ENCODE measurements at places on chromosomes 6 and 20.

GRCh38 chr6:99522531-99522930 is 7.3 kb upstream of the USP45 start:
- peak; percentile 23 for DNase-seq

DNA sequence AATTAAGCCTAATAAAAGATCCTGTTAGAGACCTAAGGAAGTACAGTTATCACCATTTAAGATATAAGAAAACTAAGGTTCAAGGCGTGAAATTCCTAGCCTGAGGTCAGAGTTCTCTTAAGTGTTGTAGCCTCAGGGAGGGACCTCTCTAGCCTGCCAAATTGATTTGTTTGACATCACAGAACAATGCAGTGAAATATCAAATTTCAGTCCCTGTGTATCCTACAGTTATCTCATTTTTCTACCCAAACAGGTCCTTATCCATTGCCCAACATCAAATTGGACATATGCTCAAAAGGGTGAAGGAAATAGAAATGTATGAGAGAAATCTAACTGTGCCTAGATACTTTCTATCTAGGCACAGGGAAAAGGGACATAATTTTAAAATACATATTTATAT is 63.0 kb downstream of the NCOA7 start:
- no peak for DNase-seq

DNA sequence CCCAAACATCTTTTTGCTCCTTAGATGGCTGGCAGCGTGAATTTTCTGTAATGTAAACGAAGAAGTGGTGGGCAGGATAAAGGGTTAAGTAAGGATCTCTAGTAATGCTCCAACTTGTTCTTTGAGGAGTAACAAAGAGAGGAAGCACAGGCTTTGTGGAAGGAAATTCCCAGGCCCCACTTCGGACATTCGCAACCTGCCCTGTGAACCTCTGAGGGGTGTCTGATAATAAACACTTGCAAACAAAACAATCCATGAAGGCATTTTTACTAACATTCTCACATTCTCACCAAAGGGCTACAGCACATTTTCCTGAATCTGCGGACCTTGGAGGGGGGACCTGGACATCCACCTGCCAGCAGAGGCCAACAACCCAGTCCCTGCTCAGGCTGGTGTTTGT is 25.8 kb upstream of the ADGRF5 start:
- no peak for DNase-seq

DNA sequence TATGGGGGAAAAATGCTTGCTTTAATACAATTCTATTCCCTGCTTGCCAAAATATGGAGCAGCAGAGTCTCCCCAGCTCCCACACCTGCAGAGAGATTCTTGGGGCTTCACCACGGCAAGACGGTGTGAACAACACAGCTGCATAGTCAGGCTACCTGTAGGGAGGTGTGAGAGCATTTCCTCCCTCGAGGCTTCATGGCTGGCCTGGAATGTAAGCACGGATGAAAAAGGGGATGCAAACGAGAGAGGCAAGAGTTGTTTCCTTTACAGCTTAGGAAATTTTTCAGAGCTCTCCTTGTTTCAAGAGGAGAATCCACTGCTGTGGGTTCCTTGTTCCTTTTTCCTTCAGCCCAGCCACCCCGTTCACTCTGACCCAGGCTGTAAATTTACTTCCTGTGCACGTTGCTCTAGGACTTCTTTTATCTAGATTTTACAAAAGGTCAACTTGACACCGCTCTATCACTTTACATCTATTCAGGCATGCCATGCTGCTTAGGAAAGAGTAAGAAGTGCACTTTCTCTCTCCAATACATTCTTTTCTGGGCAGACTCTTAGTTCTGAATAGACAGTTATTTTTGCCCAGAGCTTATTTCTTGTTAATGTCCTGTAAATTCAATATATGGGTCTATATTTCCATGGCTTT is 197.1 kb downstream of the KHDC1L start:
- no peak for DNase-seq

DNA sequence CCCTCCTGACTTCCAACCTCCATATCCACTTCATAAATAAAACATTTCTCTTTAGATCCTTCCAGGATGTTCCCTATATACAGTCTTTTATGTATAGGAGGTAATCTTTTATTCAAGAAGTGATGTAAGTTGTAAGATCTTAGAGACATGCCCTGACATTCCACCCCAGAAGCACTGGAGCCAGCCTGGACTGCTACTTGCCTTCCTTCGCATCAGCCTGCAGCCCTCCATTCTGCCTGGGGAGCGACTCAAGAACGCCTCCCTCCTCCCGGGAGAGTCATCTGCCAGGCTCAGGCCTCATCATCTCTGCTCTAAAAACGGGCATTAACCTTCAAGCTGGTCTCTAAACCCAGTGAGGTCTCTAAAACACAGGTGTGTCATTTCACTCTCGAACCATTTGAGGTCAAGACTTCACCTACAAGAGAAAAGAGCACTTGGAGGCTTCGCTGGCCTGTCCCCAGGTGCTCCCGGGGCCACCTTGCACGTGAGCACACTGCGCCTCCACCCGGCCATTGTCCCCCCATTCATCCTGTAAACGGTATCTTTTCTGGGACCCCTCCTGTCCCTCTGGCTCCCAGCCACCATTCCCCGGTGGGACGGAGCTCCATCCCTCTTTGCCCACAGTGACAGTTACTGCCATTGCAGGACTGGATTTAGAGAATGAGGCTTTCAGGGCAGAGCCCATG is 107.5 kb upstream of the PDE10A start:
- no peak for DNase-seq

GRCh38 chr6:26103141-26103769 is 16.0 kb downstream of the HFE start:
- peak; percentile 91 for DNase-seq

GRCh38 chr6:126118058-126118755 is 131.9 kb downstream of the TRMT11 start:
- no peak for DNase-seq

- DNase-seq: no peak
Observed at GRCh38 chr6:5994999-5995657, 11.6 kb downstream of the NRN1 start.

- no peak for DNase-seq
Observed at GRCh38 chr6:138818496-138819194, 22.8 kb downstream of the ECT2L start.

DNA sequence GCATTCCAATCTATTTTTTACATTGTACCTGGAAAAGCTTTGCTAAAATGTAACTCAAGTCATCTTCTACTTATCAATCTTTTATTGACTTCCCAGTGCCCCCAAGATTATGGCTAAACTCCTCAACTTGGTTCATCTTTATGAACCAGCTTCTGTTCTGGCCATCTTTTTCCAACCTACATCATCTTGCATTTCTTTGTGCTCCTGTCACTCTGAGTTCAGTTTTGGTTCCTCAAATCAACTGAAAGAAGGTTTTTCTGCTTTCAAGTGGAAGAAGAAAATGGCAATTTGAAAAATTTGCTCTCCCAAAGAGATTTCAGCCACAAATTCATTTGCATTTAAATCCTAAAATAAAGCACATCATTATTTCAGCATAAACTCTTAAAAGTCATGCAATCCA is 41.8 kb downstream of the GPX5 start:
- no peak for DNase-seq

GRCh38 chr20:57970856-57971255 is 257.6 kb downstream of the ANKRD60 start:
- no peak for DNase-seq

DNA sequence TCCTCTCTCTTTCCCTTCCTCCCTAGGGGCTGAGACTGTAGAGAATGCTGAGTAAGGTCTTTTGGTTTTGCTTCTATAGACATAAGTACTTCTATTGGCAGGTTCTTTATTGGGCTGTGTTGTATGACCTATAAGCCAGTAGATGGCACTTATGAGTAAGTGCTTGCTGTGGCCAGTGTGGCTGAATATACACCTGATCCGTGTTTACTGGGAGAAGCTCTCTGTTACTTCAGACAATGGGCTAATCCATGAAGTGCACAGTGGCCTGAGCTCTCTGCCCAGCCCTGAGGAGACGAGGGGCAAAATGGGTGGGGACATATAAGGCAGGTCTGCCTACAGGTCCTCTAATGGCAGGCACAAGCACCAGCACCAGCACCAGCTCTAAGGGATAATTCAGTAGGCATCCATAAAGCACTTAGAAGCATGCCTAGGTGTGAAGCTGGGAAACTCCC is 610.3 kb downstream of the RNF144B start:
- peak; percentile 78 for DNase-seq

GRCh38 chr20:60115451-60115850 is 157.2 kb downstream of the CDH26 start:
- DNase-seq: no peak

- DNase-seq: no peak
Observed at GRCh38 chr6:155274106-155274505, 10.3 kb downstream of the CLDN20 start.

DNA sequence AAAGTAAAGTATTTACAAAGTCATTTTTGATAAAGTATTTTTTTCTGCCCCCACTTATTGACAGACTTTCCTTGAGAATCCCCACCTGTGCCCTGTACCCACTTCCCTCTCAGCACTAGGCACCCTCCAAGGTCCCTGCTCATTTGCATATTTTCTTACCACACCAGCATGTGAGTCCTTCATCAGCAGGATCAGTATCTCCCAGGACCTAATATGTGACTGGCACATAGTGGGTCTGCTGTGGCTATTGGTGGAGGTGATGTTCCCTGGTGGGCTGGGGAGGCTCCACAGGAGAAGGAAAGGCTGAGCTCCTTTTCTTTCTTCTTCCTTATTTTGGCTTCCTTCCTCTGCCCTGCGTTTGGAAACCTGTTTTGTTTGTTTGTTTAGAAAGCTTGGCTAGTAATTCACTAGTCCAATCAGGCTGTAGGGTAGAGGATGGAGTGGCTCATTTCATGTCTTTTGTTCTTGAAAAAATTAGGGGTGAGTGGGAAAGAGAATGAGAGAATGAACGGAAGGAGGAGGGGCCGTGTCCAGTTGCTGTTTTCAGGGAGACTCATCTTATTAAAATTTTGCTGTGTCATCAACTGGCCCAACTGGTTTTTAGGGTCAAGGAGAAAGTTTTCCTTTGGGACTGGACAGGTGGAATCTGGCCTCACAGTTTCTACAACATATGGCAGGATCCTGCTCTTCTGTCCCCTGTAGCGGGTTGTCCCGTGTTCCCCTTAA is 2.8 kb upstream of the RNF24 start:
- DNase-seq: no peak

GRCh38 chr6:109467696-109468095 is 12.1 kb upstream of the MICAL1 start:
- no peak for DNase-seq

DNA sequence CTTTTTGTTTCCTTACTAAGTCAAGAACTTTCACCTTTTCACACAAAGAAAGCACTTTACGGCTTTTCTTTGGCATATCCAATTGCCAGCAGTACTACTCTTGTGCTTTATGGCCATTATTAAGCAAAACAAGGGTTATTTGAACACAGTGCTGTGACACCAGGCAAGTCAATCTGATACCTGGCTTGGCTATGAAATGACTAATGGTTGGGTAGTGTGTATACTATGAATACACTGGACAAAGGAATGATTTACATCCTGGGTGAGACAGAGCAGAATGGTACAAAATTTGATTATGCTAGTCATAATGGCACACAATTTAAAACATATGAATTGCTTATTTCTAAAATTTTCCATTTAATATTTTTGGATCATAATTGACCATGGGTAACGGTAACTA is 22.1 kb upstream of the ADGRF1 start:
- DNase-seq: no peak

GRCh38 chr6:109456710-109457561 is 1.4 kb upstream of the MICAL1 start:
- DNase-seq: no peak

DNA sequence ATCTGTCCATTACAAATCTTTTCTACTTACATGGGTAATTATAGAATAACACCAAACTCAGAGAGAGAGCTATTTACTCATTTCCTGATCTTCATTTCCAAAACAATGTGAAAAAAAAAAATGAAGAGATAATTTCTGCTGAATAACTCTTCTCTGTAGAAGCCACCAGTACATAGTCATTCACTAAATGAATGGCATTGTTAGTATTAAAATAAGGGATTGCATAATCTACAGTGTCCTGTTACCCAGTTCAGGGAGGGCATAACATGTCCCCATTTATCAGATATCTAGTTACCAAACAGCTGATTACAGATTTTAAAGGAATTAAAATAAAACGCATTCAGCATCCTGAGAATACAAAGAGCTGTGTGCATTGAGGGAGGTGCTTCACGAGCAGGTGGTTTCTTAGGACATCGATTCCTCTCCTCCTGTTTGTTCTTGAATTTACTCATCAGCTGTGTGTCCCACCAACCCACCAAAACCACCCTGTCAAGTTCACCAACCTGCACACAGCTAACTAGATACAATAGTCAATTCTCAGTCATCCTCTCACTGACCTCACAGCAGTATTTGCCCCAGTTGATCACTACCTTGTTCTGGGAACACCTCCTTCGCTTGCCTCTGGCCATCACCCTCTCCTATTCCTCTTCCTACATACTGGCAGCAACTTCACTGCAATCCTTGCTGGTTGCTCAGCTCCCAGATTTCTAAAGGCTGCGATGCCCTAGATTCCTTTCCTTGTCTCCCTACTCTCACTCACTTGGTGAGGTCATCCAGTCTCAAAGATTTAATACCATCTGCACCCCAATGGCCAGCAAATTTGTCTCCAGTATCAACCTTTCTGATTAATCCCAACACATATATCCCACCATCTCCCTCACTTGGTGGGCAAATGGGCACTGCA is 18.7 kb downstream of the CNKSR3 start:
- no peak for DNase-seq

DNA sequence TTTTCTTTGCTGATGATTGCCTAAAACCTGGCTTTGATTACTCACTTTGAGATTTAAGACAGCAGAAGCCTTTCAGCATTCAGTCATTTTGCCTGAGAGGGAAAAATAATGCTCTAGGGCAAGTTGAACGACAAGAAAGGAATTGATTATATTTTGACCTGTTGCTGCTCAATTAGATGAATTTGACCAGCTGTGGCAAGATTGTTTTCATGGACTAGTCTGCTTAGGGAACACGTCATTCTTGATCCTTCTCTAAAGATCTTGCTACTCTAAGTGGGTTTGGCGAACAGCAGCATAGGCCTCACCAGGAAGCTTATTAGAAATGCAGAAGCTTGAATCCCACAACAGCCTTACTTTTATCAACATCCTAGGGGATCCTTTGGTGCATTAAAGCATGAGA is 59.7 kb upstream of the PHACTR1 start:
- DNase-seq: peak; percentile 47

- no peak for DNase-seq
Observed at GRCh38 chr6:43097098-43097489, 21.0 kb downstream of the PTK7 start.

DNA sequence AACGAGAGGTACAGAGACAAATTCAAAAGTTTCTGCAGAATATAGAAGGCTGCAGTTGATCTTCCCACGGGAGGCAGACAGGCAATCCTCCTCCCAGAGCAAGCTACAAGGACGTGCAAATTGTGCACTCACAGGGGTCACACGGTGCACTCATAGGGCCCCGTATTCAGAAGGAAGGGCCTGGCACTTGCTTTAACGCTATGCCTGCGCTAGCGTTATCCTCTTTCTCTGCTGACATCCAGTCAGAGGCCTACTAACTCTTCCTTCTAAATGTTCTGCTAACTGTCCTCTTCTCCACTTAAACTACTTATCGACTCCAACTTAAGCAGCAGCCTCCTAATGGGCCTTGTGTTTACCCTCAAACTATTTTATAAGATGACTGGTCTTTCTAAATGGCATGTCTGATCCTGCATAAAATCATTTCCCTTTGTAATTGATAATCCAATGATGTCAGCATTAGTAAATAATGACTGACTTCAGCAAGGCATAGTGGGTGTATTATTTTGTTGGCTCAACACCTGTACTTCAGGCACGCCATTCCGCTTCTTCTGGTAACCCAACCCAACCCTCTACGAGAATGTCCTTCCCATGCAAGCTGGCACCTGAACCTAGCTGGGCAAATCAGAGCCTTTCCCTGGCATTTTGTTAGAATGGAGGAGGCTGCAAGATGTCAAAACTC is 2.2 kb downstream of the IFNGR1 start:
- peak; percentile 32 for DNase-seq

Data from NCI-H82 (cell line).